ENCODE measurements at places on chromosomes 7 and 10.

DNA sequence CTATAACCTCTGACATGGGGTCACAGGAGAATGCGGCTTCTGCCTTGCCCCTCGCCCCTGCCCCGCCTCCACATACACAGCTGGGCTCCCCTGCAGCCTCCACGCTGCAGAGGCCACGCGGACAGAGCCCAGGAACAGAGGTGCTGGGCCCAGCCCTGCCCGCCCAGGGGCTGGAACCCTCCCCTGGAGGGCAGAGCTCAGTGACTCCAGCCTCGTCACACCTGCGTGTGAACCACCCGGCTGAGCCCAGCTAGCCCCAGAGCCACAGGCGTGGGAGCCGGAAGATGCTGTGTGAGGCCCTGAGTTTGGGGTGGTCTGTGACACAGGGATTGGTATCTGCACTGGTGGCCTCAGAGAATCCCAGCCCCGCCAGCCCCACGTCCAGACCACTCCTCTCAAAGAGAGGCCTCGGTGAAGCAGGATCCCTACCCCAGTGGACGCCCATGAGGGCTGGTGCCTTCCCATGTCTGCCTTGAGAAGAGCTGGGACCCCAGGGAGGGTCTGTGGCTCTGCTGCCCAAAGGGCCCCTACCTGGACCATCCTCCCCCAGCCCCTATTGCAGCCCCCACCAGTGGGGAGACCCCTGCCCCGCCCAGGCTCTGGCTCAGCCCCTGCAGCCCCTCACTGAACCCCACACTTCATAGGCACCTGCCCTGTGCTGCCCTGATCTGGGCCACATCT lies 8.1 kb upstream of the ADAP1 start:
- no peak for DNase-seq

DNA sequence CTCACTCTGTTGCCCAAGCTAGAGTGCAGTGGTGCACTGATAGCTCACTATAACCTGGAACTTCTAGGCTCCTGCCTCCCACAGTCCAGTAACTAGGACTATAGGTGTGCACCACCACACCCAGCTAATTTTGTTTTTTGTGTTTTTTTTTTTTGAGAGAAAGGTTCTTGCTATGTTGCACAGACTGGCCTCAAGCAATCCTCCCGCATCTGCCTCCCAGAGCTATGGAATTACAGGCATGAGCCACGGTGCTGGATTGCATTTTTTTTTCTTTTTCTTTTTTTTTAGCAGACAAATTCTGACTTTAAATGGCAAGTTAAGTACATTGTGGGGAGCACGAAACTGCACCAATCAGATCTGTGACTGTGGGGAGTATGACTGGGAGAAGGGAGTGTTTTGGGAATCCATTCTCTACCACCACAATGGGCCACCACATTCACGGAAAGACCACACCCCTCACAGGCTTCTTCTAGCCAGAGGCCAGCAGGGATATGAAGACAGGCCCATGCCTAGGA lies 58.1 kb upstream of the MSMB start:
- no peak for DNase-seq

GRCh38 chr7:67675971-67676370 lies 679.3 kb downstream of the TYW1 start:
- DNase-seq: no peak

DNA sequence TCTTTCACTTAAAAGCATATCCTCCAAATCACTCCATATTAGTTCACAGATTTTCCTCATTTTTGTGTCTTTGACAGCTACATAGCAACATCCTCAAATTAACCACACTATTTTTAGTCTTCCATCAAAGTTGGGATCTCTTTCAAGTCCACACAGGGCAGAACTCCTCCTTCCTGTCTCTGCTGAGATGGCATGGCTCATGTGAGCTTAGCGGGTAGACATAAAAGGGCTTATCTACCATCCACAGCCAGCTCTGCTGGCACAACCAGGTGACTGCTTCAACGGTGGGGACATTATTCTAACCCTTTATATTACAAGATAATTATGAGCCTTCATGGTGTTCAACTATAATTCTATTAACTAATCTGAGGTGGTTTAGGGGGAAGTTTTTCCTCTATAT lies 35.5 kb downstream of the ICA1 start:
- DNase-seq: peak; percentile 39

DNA sequence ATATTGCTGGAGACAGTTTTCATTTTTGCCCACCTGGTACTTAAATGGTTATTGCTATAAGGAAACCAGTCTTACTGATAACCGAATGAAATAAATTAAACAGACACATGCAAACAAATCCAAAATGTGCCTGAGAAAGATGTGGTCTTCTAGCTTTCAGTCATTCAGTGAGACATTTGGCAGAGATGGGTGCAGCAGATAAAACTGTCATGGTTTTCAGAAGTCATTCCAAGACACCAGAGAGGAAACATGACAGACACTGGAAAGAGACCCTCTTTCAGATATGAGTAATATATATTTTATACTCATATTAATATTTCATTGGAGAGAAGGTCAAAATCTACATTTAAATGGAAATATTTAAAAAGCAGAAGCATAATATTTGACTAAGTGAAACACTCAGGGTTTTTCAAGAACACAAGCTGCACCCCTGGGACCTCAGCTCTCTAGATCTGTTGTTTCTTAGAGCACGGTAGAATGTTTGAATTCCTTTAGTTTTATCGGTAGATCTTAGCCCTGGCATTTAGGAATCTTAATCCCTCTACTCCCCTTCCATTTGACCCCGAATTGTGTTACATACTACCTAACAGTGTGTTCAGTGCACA lies 246.1 kb downstream of the AUTS2 start:
- DNase-seq: no peak

GRCh38 chr10:120473593-120473992 lies 16.6 kb downstream of the PLPP4 start:
- DNase-seq: no peak

DNA sequence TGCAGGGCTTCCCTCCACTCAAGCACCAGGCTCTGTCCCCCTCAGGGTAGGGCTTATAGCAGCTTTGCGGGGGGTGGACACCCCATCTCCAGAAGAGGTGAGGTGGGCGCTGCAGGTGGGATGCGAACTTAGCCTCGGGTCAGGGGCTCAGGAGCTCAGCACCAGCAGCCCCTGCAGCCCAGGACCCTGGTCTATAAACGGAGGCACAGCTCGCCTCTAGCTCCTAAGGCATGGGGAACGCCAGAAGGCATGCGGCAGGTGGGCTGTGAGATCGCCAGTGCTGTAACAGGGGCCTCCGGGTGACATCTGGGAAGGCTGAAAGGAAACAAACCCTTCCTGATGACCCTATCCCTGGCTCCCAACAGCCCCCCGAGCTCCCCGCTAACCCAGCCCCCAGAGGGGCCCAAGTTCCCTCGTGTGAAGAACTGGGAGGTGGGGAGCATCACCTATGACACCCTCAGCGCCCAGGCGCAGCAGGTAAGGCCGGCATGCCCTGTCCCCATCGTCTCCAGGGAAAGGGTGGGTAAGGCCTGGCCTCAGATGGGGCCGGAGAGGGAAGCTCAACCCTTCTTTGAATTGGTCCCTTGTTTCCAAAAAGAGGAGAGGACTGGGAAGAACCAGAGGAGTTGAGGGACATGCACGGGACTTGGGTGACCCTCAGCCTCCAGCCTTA lies 4.2 kb downstream of the NOS3 start:
- no peak for DNase-seq

- no peak for DNase-seq
Observed at GRCh38 chr7:127897704-127898454, 133.4 kb downstream of the LRRC4 start.

DNA sequence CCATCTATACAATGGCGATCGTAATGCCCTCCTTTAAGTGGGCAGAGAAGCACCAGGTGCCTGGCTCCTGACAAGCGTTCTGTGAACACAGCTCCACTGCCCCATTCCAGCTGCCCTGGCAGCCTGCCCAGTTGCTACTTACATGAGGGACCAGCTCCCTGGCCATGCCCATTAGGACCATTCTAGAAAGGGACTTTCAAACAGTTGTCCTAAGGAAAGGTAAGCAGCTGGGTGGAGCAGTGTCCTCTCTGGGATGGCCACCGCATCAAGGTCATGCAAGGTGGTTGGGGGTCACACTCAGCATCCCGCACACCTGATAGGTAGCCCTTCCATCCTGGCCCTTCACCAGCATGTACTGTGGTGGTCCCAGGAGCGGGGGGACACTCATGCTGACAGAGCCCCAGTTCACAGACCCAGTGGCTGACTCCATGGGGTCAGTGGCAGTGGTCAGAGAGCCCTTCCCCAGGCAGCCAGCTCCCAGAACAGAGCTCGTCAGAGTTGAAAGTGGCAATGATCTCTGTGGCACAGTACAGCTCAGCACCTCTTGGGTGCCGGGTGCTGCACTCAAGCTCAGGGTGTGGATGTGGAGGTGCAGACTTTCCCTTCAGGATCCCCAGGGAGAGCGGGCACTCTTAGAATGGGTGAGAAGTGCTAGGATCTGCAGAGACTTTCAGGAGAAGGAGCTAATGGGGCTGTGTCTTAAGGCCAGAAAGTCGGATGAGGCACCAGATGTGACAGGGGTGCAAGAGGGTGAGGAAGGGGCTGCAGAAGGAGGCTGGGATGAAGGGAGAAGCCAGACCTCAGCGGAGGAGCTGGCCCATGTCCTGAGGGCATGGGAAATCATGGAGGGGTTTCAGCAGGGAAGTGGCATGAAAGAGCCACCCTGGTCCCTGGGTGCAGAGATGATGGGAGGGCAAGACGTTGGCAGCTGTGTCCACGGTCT lies 10.9 kb downstream of the MMRN2 start:
- DNase-seq: no peak

DNA sequence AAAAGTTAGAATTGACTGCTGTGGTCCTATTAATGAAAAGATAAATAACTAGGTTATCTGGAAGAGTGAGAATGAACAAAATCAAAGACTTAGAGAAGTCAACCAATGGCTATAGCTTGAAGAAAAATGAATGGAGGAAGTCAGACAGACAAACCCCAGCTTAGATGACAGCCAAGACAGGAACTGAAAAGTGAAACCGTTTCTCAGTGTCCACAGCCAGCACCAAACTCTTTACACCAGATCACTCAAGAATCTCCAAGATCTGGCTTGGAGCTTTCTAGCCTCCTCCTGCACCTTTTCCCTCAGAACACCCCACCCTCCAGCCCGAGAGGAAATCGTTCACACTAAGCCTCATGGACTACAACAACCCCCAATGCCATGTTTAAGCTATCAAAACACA lies 167.0 kb downstream of the SFMBT2 start:
- DNase-seq: no peak

DNA sequence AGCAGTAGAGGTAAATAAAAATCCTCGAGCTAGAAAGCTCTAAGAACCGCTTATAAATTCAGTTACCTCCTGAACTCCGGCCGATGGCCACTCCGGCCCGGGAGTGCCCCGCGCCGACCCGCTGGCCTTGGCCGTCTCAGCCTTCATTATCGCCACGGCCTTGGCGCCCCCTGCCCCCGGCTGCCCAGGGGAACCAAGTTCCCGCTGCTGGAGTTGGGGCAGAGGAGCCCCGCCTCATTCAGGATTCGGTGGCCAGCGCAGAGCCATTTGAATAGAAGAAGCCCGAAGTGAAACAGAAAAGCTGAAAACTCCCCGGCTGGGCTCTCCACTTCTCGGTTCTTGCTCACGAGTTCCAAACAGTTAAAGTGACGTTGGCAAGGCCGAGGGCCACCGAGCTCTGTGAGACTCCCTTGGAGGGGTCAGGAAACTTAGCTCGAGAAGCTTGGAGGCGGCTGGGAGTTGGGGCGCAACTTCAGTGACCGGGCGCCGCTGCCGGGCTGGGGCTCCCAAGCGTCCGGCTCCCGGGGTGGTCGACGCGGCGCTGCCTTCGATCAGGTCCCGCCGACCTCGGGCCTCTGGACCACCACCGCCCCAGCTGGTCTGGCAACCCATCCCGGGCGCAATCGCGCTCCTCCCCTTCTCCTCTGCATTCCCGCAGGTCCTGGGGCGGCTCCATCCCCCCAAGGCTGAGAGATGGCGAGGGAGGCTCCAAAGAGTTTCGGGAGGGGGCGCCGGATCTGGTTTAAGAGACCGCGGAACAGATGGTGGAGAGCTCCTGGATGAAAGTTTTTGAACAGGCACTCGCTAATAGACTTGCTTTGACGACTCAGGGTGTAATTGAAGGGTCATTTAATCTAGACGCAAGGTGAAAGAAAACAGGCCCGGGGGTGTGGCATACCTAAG lies 5.8 kb upstream of the FEZF1 start:
- no peak for DNase-seq

- DNase-seq: peak; percentile 38
Observed at GRCh38 chr10:61063034-61063433, 119.0 kb upstream of the RHOBTB1 start.

GRCh38 chr10:29329420-29329819 lies 40.5 kb downstream of the LYZL1 start:
- DNase-seq: no peak

DNA sequence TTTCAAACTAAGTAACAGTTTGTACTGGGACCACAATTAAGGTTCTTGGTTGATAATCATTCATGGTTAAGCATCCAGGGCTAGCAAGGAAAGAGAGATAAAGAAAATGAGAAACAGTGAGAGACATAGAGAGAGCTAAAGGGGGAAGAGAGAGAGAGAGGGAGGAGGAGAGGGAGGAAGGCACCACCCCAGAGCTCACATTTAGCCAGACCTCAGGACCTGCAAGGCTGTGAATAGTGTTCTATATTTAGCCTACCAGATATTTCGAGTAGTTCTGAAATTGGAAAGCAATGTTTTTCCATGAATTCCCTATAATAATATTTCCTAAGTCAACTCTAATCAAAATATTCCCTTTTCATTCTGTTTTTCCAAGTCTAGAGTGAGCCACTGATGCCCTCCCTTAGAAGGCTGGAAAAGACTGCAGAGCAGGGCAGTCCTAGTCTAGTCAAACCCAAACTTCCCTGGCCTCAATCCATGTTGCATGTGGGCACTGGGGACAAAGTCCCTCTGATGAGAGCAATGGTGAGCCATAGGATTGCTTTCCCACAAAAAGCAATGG lies 119.4 kb upstream of the INHBA start:
- DNase-seq: no peak

DNA sequence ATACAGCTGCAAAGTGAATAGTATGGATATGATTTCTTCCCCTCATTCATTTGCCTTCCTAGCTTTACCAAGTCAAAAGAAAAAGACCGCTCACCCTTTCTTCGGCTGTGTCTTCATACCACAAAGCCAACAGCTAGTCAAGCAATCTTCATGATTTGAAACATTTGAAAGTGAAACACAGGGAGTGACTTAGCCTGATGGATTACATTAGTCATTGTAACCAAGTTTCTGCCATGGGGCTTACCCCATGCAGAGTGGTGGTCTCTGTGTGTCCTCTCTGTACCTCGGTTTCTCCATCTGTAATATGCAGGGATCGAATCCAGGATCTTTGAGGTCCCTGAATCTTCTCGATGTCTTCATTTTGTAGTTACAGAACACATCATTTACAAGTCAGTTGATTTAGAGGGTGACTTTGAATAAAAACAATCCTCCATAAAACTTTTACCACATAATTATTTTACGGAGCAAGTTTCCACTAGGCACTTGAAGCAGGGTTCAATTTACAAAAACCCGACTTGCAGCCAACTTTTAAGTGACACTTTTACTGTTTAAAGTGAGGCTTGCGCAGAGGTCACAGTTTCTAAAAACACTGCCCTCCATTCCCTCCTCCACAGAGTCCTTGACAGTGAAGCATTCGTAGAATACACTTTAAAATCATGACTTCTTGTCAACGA lies 2.2 kb upstream of the LGI1 start:
- DNase-seq: no peak

GRCh38 chr10:89302625-89303024 lies 779 bp downstream of the IFIT2 start:
- no peak for DNase-seq

- no peak for DNase-seq
Observed at GRCh38 chr7:156606691-156607331, 33.8 kb upstream of the RNF32 start.

GRCh38 chr7:34839645-34840044 lies 181.6 kb downstream of the NPSR1 start:
- DNase-seq: no peak

GRCh38 chr7:105643851-105644250 lies 62.6 kb upstream of the EFCAB10 start:
- DNase-seq: peak; percentile 38

GRCh38 chr10:44955413-44956070 lies 4.1 kb upstream of the RASSF4 start:
- peak; percentile 94 for DNase-seq

Measured in cerebellar cortex (tissue), 1 donor.